ENCODE measurements at places on chromosomes 5 and 9. TPM values are rescaled to one million over a fixed set of nuclear protein-coding genes. Genes with fewer than 3 reads are reported as not detected.

Gene CCIN
- polyA plus RNA-seq = not detected

Gene CCDC69
- polyA plus RNA-seq = 88.2 TPM

Gene SHOC1
- not detected for polyA plus RNA-seq

Gene FAM153A
- polyA plus RNA-seq = 2.0 TPM

Gene ANKRD33B
- polyA plus RNA-seq = 0.30 TPM

Gene TAF11L10
- not detected for polyA plus RNA-seq

Gene SCGB3A2
- not detected for polyA plus RNA-seq

Gene GBGT1
- polyA plus RNA-seq = not detected

Gene CER1
- not detected for polyA plus RNA-seq

Measured in CD4-positive, CD25-positive, alpha-beta regulatory T cell (primary cell).